MCF 10A (cell line): ENCODE measurements at places on chromosomes 12 and 14.

- no peak for DNase-seq
Observed at GRCh38 chr12:80857311-80857710, 80.4 kb downstream of the LIN7A start.

GRCh38 chr14:99481745-99482099, 513 bp downstream of the CCNK start:
- DNase-seq: peak; percentile 24

DNA sequence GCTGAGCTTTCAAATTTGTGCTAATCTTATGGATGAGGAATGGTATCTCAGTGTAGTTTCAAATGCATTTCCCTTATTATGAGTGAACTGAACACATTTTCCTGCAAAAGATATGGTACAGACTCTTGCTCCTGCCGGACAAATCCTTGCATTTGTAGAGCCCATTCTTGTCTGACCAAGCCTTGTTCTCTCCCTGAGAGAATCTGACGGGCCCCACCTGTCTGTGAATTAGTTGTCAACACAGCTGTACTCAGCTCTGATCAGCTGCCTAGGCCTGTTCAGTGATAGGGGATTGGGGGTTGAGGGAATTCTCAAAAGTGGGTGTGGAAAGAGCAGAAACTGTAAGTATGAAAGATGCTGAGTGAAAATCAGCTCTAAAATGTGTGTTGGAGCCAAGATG, 42.8 kb upstream of the SCN8A start:
- no peak for DNase-seq

GRCh38 chr12:116964054-116965050, 53.6 kb downstream of the FBXW8 start:
- DNase-seq: no peak

GRCh38 chr12:116278667-116279066, 1.2 kb upstream of the MED13L start:
- no peak for DNase-seq

DNA sequence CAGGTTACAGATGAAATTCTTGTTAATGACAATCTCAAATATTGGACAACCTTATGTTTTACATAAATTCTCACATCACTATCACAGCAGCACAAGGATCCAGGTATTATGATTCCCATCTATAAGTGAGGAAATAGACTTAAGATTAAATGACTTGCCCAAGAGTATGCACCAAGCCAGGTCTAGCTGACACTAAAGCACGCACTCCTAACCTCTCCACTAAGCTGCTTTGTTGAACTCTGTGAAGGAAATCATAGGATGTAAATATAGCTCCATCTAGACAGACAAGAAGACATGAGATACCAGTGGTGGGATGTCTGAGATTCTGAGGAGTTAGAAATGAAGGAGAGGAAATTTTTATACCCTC, 87.9 kb downstream of the PHLDA1 start:
- no peak for DNase-seq

GRCh38 chr14:64773577-64773976, 69.4 kb downstream of the PLEKHG3 start:
- no peak for DNase-seq

GRCh38 chr12:92784356-92784755, 81.6 kb downstream of the PLEKHG7 start:
- DNase-seq: peak; percentile 42

GRCh38 chr14:75504411-75504810, 17.9 kb upstream of the BATF start:
- DNase-seq: no peak

- DNase-seq: peak; percentile 90
Observed at GRCh38 chr14:37122288-37122687, 50.1 kb downstream of the SLC25A21 start.

DNA sequence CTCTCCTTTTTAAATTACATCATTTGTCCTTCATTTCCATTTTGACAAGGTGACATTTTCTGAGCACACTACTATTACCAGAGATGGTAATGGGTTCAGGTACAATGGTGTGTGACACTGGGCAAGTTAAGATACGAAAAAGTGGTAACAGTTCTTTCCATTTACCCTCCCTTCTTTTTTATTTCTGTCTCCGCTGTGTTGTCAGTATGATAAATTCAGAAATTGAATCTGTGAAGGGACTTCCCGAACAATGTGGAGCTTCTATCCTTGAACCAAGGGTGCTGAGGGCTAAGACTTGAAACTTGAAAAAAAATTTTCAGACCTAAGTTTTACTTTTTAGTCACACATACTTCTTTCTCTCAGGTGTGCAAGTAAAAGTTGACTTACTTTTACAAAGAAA, 103.7 kb downstream of the ERC1 start:
- no peak for DNase-seq

DNA sequence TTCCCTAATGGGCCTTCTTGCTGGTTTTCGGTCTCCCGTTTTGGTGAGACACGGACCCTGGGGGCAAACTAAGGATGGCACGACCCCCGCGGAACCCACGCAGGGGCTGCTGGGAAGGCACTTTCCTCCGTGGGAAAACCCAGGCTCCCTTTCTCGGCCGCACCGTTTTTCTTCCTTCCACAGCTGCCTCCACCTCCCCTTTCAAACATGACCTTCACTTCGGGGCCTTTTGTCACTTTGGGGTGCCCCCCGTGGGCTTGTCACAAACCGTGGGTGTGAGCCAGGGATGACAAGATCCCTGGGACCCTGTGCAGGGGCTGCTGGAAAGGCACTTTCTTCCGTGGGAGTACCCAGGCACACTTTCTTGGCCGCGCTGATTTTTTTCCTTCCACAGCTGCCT, 268.7 kb downstream of the ALG10 start:
- no peak for DNase-seq

DNA sequence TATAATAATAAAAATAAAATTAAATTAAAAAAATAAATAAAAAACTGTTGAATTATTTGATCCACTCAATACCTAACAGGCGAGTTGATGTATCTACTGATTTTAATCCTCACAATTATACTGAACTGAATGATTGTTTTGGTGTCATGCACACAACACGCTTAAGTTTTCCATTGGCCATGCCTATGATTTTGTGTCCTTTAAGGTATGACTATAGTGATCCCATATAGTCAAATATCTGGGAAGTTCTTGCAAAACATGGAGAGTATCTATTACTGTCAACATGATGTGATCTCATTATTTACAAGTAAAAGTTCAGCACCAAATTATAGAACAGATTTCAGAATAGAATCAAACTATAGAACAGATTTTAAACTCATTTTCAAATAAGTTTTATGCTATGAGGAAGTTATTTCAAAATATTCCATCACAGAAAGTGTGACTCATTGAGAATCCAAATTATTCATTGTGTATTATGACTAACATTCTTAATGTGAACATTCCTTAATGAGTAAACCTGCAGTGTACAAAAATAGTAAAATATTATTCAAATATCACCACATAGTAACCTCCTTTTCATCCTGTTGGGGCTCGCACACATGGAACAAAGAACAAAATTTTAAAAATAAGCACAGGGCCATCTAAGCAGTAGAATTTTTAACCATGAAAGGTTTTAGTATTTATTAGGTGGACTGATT, 190.4 kb downstream of the SLC25A21 start:
- peak; percentile 65 for DNase-seq

GRCh38 chr12:50764286-50765094, 589 bp downstream of the ATF1 start:
- DNase-seq: peak; percentile 48

DNA sequence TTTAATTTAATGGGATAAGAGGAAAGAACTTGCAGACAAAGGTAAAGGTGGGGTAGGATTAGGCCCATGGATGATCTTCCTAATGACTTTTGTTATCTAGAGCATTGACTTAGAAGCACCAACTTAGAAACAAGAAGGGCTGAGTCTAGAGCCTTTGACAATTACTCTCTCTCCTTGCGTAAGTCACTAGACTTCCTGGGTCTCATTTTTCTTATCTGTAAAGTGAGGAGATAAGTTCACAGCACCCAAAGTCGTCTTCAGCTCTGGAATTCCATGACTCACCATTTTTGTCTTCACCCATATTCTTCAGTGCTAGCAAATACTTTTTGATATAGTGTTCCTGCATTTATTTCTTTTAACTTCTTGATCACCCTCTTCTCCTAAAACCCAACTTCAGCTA, 75.7 kb downstream of the SSPN start:
- DNase-seq: no peak

DNA sequence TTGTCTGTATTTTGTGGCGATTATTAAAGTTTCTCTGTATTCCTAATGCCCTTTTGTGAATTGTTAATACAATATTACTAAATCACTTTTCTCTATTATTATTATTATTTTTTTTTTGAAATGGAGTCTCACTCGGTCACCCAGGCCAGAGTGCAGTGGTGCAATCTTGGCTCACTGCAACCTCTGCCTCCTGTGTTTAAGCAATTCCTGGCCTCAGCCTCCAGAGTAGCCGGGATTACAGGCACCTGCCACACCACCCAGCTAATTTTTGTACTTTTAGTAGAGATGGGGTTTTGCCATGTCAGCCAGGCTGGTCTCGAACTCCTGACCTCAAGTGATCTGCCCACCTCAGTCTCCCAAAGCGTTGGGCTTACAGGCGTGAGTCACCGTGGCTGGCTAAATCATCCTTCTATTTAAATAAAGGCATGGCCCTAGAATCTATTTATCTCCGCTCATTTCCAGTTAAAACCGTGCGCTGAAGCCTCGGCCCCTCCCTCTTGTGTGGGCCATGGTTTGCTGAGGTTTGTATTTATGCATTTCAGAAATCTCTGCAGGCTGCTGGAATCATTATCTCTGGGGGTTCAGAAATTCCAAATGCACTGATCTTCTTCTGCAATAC, 1136.4 kb upstream of the TMEM132C start:
- peak; percentile 31 for DNase-seq

GRCh38 chr12:111398530-111398929, 7.2 kb upstream of the SH2B3 start:
- DNase-seq: no peak

DNA sequence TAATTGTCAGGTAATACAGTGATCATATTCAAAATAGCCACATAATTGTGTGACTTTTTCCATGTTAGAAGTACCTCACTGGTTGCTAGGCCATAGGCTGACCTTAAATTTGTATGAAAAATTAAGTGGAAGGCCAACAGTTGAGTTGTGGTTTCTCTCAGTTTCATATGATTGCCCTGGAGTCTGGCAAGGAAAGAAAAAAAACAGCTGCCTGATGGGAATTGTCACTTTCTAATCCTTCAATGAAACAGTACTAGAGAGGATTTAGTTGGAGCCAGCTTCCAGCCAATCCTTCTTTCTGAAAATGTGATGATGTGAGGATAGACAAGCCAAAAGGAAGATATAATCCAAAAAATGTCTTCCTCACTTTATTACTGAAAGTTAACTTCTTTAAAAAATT, 113.6 kb downstream of the ALX1 start:
- no peak for DNase-seq

GRCh38 chr12:41485203-41485602, 297.1 kb downstream of the PDZRN4 start:
- no peak for DNase-seq

- DNase-seq: peak; percentile 54
Observed at GRCh38 chr12:104603545-104603973, 146.8 kb downstream of the CHST11 start.

DNA sequence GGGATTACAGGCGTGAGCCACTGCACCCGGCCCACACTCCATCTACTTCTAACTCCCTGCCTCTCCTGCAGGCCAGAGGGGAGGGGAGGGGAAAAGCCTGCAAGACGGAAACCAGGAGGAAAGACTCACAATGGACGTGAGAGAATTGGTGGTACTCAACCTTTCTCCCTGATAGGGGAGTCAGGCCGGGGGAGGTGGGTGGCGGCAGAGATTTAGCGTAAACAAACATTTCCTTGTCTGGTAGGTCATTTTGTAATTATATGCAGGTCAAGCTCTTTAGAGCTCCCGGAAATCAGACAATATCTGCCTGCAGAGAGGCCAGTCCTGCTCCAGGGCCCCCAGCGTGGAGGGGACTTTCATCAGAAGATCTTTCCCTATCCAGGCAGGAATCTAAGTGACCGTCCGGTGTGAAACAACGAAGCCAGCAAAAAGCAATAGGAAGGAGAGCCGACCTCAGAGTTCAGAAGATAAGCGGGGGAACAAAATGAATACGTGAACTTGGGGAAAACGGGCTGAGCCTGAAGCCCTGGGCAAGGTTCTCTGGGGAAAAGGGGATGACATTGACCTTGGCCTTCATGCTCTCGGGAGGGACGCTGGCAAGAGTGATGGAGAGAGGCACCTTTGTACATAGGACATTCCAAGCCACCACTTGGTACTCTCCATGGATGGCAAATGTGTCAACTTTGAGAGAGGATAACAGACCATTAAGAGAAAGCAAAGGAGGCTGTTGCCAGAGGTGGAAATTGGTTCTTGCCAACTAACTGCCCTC, 62.3 kb downstream of the SPRING1 start:
- DNase-seq: no peak

DNA sequence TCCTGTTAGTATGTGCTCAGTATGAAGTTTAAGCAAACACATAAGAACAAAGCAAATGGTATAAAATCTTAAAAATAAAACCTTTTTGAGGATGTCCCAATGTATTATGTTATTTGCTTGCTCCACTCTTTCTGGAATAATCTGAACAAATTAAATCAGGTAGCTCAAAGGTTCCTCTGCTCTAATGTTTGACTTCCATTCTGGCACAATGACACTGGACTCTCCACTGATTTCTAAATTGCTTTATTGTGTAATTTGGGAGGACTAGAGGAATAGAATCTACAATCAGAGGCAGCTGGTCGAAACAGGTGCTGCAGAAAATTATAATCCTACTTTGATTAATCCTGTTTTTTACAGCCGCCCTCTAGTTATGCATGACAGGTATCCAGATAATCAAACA, 523.7 kb upstream of the FOXG1 start:
- no peak for DNase-seq

DNA sequence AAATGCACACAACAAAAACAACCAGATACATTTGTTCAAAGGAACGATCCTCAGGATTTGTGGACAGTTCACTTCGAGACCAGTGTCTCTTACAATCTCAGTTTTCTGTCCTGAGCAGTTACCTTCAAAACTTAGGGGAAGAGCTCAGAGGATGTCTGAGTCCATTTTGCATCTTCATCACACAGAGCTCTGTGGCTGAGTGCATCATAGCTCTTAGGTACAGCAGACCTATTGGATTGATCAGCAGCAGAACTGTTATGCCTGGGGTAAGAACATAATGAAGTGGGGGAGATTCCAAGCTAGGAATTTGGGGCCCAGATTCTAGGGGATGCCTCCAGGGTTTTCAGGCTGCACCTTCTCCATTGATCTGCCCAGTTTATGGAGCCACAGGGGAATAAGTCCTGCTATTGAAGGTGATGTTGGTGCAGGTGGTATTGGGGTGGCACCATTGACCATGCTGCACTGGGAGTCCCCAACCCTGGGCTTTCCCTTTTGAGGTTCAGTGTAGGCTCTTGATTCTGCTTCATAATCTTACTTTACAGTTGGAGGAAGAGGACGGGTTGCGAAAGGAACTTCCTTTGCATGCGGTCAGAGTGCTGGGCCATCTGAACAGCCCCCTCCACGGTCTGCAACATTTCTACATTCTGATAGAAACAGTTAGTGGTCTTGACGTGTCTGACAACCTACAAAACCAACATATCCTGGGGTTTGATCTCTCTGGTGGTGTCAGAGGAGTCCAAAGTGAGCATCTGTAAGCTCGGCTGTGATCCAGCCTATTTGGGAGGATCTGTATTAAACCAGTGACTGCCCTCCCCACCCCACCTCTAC, 112.8 kb downstream of the CHST11 start:
- DNase-seq: no peak
